ENCODE measurements at places on chromosomes 7 and 10. TPM values are rescaled to one million over a fixed set of nuclear protein-coding genes. Genes with fewer than 3 reads are reported as not detected.

CFAP69 gene
- total RNA-seq: 1.7 TPM

KNDC1 gene
- 8.5 TPM for total RNA-seq

ICA1 gene
- 1.9 TPM for total RNA-seq

ANKRD7 gene
- total RNA-seq: not detected

CC2D2B gene
- total RNA-seq: 0.10 TPM

GPR15LG gene
- total RNA-seq: 0.20 TPM

SH2D4B gene
- not detected for total RNA-seq

UROS gene
- 28.3 TPM for total RNA-seq

ABCF2 gene
- 7.8 TPM for total RNA-seq

ANKRD30A gene
- total RNA-seq: not detected

EGR2 gene
- total RNA-seq: 0.30 TPM

RELN gene
- total RNA-seq: 17.2 TPM

WASHC2A gene
- total RNA-seq: 10.6 TPM

NPY4R gene
- total RNA-seq: not detected

PLAC9 gene
- 2.2 TPM for total RNA-seq

RBP4 gene
- 6,485 TPM for total RNA-seq

STOX1 gene
- 0.60 TPM for total RNA-seq

PPP1R3C gene
- 136 TPM for total RNA-seq

NPFFR1 gene
- not detected for total RNA-seq

KCNMA1 gene
- 44.0 TPM for total RNA-seq

LIPF gene
- total RNA-seq: not detected

MBL2 gene
- 108 TPM for total RNA-seq

VIPR2 gene
- total RNA-seq: 0.28 TPM

HMX2 gene
- total RNA-seq: not detected

PPP1R9A gene
- total RNA-seq: 1.2 TPM

SCD gene
- 257 TPM for total RNA-seq

PDE1C gene
- total RNA-seq: 0.03 TPM

PDZD7 gene
- total RNA-seq: 0.13 TPM

AGBL3 gene
- total RNA-seq: 2.1 TPM

ANKRD61 gene
- total RNA-seq: not detected

FAM204A gene
- 18.2 TPM for total RNA-seq

LIPN gene
- total RNA-seq: not detected

ZC3HAV1L gene
- 0.93 TPM for total RNA-seq

CFAP46 gene
- 0.08 TPM for total RNA-seq

ASZ1 gene
- not detected for total RNA-seq

INSYN2A gene
- total RNA-seq: not detected

DNAH11 gene
- total RNA-seq: 1.7 TPM

PON1 gene
- total RNA-seq: 465 TPM

ACSL5 gene
- total RNA-seq: 61.7 TPM

PLXDC2 gene
- total RNA-seq: 5.0 TPM

CDH23 gene
- total RNA-seq: 20.9 TPM

DLX6 gene
- not detected for total RNA-seq

STK31 gene
- total RNA-seq: 0.20 TPM

HOXA11 gene
- not detected for total RNA-seq

SLC39A12 gene
- 0.08 TPM for total RNA-seq

XRCC2 gene
- total RNA-seq: 0.18 TPM

CLCN1 gene
- not detected for total RNA-seq

BUB3 gene
- total RNA-seq: 24.8 TPM

MYL10 gene
- not detected for total RNA-seq

SND1 gene
- total RNA-seq: 152 TPM

CYP26A1 gene
- total RNA-seq: 16.2 TPM

CELF2 gene
- total RNA-seq: 2.6 TPM

ZNF511 gene
- 30.2 TPM for total RNA-seq

TUBB8 gene
- not detected for total RNA-seq

TCAF2 gene
- total RNA-seq: 2.9 TPM

IL2RA gene
- total RNA-seq: 1.3 TPM

METTL27 gene
- 0.96 TPM for total RNA-seq

OR2A1 gene
- not detected for total RNA-seq

Measured in left lobe of liver (tissue), 2 donors.